ENCODE measurements at places on chromosomes 11 and 22.

GRCh38 chr11:1073851-1074243, 827 bp upstream of the MUC2 start:
- H3K27me3 ChIP-seq: no peaks in the 10 kb centered on the region
- H3K4me1 ChIP-seq: no peaks in the 10 kb centered on the region
- no peak overlapping the region for H3K4me3 ChIP-seq

DNA sequence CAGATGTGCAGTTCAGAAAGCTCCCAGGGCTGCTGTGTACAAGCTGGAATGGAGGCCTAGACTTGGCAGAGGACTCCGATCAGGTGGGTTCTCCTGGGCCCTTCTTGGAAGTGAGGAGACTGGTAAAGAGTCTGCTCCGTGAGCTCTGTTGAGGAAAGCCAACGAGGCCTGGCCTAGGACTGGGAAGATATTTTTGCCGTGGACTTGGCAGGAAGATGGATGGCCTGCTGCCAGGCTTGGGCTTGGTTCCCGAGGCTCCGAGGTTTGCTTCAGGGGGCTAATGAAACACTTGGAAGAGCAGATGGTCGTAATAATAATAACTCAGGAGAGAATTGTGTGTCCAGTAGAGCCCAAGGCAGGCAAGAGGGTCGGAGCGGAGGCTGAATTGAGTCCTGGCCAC, 3.9 kb downstream of the GALR3 start:
- DNase-seq: no peak
- H3K4me3 ChIP-seq: no peak overlapping the region
- H3K36me3 ChIP-seq: peaks cover 5% of the 10 kb centered on the region
- H3K27ac ChIP-seq: no peak overlapping the region

DNA sequence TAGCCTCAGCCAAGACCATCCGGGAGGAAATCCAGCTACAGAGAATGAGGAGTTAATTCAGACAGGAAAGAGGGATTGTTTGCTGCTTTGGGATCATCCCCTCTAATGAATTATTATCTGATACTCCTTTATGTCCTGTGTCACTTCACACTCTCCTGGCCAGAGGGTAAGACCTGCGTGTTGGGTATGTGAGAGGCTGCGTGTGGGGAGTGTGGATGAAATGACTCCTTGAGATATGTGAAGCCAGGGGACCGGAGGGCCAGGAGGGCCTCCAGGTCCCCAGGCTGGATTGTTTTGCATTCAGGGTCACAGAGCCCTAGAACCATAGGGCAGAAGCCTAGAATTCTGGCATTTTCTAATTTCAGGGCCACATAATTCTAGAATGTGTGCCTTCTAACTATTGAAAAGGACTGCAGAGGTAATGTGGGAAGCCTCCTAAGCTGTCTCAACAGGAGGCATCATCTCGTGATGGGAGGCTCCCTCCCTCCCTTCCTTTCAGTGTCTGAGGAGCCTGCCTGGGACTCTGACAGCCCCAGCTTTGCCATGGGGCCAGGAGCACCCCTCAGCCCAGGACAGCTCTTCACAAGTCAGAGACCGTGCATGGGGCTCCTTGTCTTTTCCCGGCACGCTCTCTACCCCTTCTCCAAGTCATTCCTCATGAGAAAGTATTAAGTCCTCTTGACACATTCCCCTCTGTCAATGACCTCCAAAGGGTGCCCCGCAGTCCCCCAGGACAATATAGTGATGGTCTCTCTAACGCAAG, 3.7 kb downstream of the TPBGL start:
- no peak for DNase-seq
- no peaks in the 10 kb centered on the region for H3K36me3 ChIP-seq
- H3K27ac ChIP-seq: no peak overlapping the region
- no peaks in the 10 kb centered on the region for H3K4me1 ChIP-seq

GRCh38 chr11:69018924-69019323, 5.9 kb upstream of the MRGPRF start:
- peak overlapping the region; percentile 8 for H3K4me3 ChIP-seq
- H3K27ac ChIP-seq: peak overlapping the region; percentile 87
- peaks cover 23% of the 10 kb centered on the region for H3K4me1 ChIP-seq

- H3K27me3 ChIP-seq: peaks cover 4% of the 10 kb centered on the region
- peak overlapping the region; percentile 96 for H3K27ac ChIP-seq
- peak; percentile 90 for DNase-seq
- H3K4me3 ChIP-seq: peak overlapping the region; percentile 76
- peaks cover 16% of the 10 kb centered on the region for H3K36me3 ChIP-seq
These were observed 21.4 kb upstream of the EHF start for GRCh38 chr11:34599406-34599945.

- peak; percentile 76 for DNase-seq
- H3K4me1 ChIP-seq: peaks cover 61% of the 10 kb centered on the region
- H3K36me3 ChIP-seq: peaks cover 34% of the 10 kb centered on the region
- H3K4me3 ChIP-seq: peak overlapping the region; percentile 83
- peak overlapping the region; percentile 79 for H3K27ac ChIP-seq
- H3K27me3 ChIP-seq: peaks cover 44% of the 10 kb centered on the region
These were observed 9.3 kb downstream of the RPL3 start for GRCh38 chr22:39309881-39310714.

- DNase-seq: no peak
- H3K4me1 ChIP-seq: peaks cover 5% of the 10 kb centered on the region
- no peak overlapping the region for H3K4me3 ChIP-seq
- H3K27me3 ChIP-seq: no peaks in the 10 kb centered on the region
These were observed 55.2 kb upstream of the RPS13 start for GRCh38 chr11:17132654-17133053.

Data from HFFc6 (cell line).